Stimulated activated CD8-positive, alpha-beta memory T cell treated with anti-CD3 and anti-CD28 coated beads, Interleukin-15, amount 100 ng/mL, for 4 hours (primary cell): ENCODE measurements at places on chromosomes 12 and 14.

DNA sequence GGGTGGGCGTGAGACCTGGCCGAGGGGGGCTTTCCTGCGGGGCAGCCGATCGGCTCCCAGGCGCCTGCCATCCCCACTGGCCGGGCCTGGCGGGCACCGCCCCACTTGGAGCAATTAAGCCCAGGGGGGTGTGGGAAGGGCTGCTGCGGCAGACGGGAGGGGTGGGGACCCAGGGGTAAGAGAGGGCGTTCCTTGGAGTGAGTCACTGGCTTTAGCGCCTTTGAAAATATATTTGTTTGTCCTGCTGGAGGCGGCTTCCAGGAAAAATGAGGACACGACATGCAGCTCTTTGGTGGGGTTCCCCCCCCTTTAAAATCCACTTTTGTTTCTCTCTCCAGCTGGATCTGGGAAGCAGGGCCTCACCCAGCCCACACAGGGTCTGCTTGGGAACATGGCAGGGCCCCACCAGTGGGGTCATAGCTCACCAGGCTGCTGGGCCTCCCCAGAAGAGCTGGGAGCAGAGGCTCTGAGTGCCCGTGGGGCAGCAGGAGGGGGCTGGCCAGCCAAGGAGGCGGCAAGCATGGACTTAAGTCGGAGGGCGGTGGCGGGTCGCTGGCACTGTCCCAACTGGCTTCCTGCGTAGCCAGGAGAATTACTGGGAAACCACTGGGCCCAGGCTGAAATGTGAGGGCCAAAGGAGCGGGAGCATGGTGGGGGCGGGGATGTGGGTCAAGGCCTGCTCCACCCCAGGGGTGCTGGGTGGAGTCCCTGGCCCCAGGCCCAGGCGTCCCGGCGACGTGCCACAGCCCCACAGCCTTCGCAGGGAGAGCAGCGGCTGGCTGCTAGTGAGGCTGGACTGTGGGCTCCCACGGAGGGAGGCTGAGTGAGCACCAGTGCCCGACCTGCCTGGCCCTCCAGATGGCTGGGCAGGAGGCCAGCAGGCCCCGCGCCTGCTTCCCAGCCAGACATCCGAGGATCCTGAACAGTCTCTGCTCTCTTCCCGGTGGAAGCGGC lies 128.0 kb downstream of the RFLNA start:
- DNase-seq, result no peak

GRCh38 chr12:114784526-114784925 lies 100.6 kb upstream of the TBX3 start:
- no peak for DNase-seq

DNA sequence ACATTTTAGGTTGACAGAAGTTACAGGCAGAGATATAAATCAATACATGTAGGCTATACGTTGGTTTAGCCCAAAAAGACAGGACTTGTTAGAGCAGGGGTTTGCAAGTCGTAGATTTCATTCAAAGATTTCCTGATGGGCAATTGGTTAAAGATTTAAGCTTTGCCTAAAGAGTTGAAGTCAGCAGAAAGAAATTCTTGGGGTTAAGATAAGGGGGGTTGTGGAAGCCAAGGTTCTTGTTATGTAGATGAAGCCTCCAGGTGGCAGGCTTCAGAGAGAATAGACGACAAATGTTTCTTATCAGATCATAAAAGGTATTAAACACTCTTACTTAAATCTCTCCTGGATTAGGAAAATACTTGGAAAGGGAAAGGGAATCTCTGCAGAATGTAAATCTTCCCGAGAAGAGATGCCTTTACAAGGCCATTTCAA lies 510.8 kb downstream of the TMTC2 start:
- DNase-seq, result no peak

DNA sequence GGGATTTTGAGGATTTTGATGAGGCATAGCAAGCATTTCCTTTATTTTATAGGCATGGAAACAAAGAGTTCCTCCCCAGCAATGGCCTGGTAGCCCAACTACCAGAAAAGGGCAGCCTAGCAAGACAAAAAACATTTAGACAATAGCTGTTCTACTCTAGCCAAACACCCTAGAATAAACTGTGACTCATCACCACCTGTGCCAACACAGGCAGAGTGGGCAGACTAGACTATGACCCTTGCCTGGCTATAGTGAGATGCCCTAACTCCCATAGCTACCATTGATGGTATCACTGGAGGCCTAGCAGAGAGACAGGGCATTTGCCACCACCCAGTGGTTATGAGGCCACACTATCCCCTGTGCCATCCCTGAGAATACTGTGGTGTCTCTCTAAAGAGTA lies 15.5 kb upstream of the CCER1 start:
- DNase-seq, result no peak

GRCh38 chr12:20808521-20808920 lies 2.0 kb upstream of the SLCO1B3 start:
- no peak for DNase-seq

GRCh38 chr12:26697217-26697616 lies 135.8 kb downstream of the ITPR2 start:
- DNase-seq, result no peak

GRCh38 chr14:67253076-67253635 lies 11.9 kb downstream of the PALS1 start:
- DNase-seq, result no peak

- no peak for DNase-seq
These were observed 8.4 kb upstream of the KRT80 start for GRCh38 chr12:52200086-52200780.

DNA sequence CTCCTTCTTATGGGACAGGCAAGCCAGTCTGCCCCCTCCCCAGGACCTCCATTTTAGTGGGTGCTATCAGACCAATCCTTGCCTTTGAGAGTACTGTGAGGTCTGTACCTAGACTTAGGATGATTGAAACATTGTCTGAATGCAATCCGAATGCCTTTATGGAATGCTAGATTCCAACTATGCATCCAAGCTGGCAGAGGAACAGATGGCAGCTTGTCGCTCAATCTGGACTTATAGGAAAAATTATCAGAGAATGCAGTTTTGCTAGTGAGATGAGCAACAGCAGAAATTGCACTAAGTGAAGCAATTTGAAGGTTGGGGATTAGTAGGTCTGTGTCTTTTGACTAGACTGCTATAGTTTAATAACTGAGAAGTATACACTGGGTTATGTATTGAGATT lies 109.1 kb downstream of the DYRK2 start:
- no peak for DNase-seq

DNA sequence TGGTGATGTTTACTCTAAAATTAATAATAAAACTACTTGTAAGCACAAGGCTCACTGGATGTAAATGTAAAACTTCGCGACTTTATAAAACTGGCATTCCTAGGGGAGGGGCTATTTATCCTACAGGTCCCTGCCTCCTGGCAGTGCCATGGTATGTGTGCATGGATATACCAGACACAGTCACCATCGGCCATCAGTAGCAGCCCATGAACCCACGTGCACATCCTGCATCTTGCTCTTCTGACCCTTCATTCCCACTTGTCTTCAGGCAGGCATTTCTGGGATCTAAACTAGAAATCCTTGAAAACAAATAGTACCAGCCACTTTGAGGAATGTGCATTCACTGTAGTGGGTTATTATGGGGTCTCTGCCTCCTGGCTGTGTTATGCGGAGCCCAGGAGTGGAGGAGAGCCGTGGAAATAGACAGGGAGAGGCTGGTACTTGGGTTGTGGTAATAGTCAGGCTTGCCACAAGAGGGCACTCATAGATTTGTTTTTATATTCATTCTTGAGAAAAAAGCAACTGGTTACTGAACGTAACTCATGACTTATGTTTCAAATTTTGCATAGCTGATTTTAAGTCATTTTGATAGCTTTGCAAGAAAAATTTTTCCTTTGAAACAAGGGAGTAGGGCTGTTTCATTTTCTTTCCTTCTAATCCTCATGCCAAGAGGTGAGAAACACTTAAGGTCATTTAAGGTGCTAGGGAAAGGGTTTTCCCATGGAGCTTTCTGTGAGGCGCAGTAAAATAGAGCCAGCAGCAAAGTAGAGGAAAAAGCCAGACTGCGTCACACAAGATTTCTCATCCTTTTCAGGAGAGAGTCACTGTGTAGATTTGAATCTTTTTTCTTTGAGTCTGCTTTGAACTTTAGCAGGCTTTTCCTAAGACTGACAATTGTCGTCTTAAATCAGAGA lies 17.4 kb upstream of the GALNT16 start:
- DNase-seq, result no peak

DNA sequence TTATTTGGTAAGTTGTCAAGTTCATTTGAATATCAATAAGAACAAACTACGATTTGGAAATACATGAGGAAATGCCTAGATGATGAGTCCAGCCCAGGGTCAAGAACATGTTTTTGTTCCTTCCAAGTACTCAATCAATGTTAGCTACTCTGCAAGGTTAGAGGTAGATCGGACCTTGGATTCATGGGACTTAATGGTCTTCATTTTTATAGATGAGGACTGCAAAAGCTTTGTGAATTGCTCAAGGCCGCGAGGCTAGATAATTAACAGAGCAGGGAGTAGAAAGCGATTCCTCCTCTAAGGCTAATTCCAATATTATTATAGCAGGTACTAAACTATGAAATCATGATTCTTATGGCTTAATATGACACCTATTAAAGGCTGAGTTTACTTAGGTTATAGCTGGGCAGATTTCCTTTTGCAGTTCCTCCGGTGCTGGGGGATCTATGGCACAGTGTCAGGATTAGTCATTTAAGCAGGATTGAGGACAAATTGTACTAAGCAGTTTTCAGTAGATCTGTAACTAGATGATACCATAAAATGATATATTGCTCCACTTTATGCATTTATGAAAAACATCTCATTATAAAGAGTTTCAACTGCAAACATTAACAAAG lies 19.8 kb downstream of the NR1H4 start:
- no peak for DNase-seq

DNA sequence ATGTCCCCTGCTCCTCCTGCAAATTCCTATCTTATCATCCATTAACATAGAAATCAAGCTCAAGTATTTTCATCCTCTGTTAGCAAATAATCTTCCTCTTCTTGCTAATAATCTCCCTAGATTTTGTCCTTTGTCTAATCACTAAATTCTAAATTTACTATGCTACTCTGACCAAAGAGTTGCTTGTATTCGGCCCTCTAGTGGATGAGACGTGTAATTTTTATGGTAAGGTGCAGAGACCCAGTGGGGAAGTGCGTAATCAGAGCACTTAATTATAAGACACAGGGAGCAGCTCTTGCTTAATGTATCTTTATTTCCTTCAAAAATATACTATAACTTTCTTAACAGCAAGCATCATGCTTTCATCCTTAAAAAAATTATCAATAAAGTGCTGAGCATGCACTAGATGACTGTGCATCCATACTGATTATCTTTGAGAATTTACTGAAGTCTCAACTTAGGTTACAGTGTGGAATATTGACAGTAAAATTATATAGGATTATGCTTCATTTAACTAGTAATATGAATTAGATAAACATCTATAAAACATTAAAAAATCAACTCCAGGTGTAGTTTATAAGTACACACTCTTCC lies 212.6 kb downstream of the SLC16A7 start:
- no peak for DNase-seq

- DNase-seq, result no peak
These were observed 452.2 kb downstream of the IPO8 start for GRCh38 chr12:30243426-30243825.

- peak; percentile 42 for DNase-seq
These were observed 41.3 kb upstream of the EIF5 start for GRCh38 chr14:103292426-103293374.

- no peak for DNase-seq
These were observed 123.9 kb downstream of the PAX9 start for GRCh38 chr14:36785511-36785910.

DNA sequence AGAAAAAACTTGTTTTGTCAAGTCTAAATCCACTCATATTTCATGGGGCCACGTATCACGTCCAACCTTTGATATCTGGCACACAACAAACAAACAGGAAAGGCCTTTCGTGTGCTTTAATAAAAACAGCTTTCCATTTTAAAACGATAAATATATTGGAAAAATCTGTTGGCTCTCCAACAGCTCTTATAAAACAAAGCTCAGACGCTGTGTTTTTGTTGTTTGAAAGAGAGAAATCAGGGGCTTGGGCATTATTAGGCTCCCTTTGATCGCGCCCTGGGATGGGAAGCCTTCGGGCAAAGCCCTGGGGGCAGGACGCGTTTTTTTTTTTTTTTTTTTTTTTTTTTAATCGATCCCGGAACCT lies 429 bp upstream of the PLEKHA5 start:
- no peak for DNase-seq

GRCh38 chr12:123621101-123621500 lies 12.4 kb downstream of the EIF2B1 start:
- DNase-seq, result no peak

- DNase-seq, result no peak
These were observed 12.2 kb downstream of the CCDC175 start for GRCh38 chr14:59564366-59564765.

- DNase-seq, result no peak
These were observed 8.2 kb upstream of the FOXG1 start for GRCh38 chr14:28758253-28758884.
